CD4-positive, alpha-beta T cell treated with Interleukin-17A for 1 hour (primary cell): ENCODE measurements at places on chromosomes 3 and 15.

DNA sequence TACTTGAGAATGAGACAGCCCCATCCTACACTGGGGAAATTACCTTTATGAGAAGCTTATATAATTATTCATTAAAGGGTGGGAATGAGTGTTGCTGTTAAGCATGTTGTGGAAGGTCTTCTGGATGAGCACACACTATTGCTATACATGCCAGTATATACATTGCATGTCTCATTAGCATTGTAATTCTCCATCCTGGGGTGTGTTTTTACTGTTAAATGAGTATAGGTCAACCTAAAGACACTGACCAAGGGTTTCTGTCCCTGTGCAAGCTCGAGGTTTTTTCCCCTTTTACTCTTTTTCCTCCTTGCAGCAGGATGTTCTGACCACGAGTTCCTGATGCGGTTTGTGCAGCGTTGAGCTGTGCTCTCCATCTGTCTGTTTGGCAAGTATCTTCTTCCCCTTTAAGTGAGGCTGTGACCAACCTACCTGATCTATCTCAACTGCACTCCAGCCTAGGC, 7.2 kb upstream of the IVD start:
- peak; percentile 21 for DNase-seq

- DNase-seq: no peak
Observed at GRCh38 chr3:106428565-106428994, 559.8 kb upstream of the CBLB start.

- no peak for DNase-seq
Observed at GRCh38 chr15:64847016-64847415, 5.3 kb downstream of the PLEKHO2 start.

GRCh38 chr3:39573392-39573791, 105.9 kb downstream of the MOBP start:
- no peak for DNase-seq

- peak; percentile 51 for DNase-seq
Observed at GRCh38 chr15:68930268-68931022, at the start of gene SPESP1. TSS of gene SPESP1 (plus strand) at chr15:68930525. CDS start at chr15:68930654, 129 bp downstream.

- DNase-seq: no peak
Observed at GRCh38 chr3:141690431-141691072, 47.5 kb upstream of the RNF7 start.

- DNase-seq: no peak
Observed at GRCh38 chr3:129535075-129535474, 6.6 kb downstream of the RHO start.

DNA sequence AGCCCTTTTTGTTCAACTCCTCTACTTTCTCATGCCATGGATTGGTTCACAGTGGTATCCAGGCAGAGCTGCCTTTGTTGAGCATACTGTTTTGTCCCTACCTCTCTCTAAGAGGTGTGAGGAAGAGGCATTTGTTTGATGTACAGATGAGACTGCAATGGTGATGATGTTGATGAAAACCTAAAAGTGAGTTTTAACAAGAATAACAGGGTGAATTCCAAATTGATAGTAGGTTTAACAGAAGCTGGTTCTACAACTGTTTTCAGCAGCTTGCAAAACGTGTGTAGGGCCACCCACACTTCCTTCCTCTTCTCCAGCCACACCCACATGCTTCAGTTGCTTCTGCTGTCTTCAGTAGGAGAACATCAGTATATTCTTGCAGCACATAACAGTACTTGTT, 10.2 kb downstream of the SNRK start:
- DNase-seq: peak; percentile 85

- DNase-seq: no peak
Observed at GRCh38 chr3:176789281-176789705, 408.0 kb downstream of the TBL1XR1 start.

DNA sequence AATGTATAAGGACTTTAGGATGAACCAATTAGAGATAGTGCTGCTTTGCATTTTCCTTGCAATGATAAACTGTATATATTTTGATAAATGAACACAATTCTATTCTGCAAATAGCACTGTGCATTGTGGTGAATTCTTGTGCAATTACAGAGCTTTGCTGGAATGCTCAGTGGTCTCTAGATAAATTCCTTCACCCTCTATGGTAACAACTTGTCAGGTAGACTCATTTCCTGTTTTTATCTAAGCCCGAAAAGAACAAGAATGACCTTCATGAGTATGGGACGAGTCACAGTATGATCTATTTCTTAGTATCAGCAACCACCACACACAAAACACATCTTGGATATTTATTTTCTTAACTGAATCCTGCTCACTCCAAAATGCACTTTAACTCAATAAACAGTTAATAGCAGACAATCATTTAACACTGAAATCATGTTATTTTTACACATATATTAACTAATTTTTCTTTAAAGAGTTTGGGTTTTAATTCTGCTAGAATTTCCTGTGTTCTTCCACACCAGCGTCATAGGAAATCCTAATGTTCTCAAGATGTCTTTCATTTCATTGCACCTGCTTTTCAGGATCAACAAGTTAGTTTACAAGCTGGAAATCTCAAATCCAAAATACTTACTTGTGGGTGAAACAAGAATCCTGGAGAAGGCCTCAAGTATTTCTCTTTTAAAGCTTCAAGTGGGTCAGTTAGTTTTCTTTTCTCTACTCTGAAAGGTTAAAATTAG, 551.2 kb downstream of the MECOM start:
- no peak for DNase-seq

GRCh38 chr15:45449916-45450867, 71.8 kb upstream of the GATM start:
- DNase-seq: no peak

- DNase-seq: no peak
Observed at GRCh38 chr15:61459785-61460707, 230.9 kb upstream of the RORA start.

GRCh38 chr15:67047149-67047661, 18.2 kb upstream of the SMAD3 start:
- no peak for DNase-seq

DNA sequence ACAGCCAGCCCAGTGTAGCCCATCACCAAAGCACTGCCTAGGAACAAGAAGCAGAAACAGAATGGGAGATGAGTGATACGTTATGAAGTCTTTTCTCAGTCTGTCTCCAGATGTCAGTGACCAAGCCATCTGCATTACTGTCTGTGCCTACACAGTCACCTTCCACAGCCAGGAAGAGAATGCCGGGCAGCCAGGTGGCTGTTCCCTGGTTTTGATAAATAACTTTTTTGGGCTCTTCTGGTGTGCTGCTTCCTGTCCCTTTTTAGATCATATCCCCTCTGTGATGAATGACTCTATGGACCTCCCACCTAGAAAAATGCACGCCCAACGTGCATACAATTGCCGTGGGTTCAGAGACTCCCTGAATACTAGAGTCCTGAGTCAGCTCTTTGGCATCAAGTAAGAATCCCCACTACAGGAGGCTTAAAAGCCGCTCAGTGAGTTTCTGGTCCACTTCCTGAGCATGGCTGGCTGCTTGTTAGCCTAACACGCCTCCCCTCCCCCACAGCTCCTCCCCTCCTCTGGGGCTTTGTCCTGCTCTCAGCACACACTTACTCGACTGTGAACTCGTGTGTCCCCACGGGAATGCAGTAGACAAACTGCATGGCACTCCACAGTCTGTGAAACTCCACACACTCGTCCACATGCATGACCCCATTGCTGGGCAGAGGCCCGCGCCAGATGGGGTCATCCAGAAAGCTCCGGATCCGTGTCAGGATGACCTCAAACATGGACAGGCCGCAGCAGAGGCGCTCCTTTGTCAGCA, 34.7 kb downstream of the NIPA2 start:
- no peak for DNase-seq

- no peak for DNase-seq
Observed at GRCh38 chr3:20246662-20247061, 60.7 kb upstream of the SGO1 start.

- no peak for DNase-seq
Observed at GRCh38 chr3:78858910-78859309, 908.9 kb downstream of the ROBO1 start.

DNA sequence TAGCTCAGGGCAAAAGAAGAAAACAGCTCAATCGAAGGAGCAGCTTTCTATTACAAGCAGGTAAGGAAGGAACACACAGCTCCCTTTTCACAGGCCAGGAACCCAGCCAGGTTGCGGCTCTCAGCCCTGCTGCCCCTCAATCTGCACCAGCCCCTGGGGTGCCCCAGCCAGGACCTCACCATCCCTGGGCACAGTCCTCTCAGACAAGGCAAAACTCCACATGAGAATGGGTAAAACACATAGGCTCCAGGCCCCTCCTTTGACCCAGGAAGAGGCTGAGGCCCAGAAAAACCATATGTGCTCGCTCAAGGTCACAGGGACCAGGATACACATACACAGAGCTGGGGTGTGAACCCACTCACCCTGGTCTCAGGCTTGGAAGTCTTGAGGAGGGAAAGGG, 178.7 kb upstream of the TLE3 start:
- DNase-seq: no peak

DNA sequence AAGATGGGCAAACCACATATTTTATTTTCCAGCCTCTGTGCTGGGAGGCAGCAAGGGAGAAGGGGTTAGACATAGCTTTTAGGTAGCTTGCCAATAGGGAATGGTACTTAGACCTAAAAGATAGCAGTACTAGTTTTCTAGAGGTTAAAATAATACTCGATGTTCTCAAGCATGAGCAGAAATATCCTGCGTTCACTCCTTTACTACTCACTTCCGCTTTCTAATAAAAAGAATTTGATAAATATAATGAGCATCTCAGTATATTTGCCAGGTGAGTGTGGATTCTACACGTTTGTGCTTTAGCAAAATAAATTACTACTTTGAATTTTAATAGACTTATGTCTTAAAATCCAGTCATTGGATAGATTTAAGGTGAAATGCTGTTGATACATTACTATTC, 39.4 kb upstream of the CD47 start:
- DNase-seq: no peak

GRCh38 chr3:44870375-44871061, 3.9 kb upstream of the TGM4 start:
- DNase-seq: no peak

- DNase-seq: no peak
Observed at GRCh38 chr15:40420071-40420713, 14.6 kb downstream of the IVD start.

DNA sequence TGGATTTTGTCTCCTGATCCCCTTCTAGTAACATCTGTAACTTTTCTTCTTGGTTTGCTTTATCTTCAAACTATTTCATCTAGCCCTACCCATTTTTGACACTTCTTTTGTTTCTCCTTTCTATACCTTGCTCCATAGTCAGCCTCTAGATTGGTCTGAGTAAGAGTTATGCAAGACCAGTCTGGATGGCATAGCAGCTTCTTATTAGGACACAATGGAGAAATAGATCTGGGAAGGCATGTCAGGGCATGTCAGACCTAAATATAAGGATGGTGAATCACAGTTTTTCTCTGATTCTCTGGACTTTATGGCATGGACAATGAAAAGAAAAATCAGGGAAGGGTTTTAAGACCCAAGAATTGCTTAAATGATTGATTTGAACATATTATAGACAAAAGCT, 452.5 kb downstream of the RAP2B start:
- no peak for DNase-seq

GRCh38 chr3:36890261-36890660, 54.6 kb downstream of the TRANK1 start:
- DNase-seq: no peak

DNA sequence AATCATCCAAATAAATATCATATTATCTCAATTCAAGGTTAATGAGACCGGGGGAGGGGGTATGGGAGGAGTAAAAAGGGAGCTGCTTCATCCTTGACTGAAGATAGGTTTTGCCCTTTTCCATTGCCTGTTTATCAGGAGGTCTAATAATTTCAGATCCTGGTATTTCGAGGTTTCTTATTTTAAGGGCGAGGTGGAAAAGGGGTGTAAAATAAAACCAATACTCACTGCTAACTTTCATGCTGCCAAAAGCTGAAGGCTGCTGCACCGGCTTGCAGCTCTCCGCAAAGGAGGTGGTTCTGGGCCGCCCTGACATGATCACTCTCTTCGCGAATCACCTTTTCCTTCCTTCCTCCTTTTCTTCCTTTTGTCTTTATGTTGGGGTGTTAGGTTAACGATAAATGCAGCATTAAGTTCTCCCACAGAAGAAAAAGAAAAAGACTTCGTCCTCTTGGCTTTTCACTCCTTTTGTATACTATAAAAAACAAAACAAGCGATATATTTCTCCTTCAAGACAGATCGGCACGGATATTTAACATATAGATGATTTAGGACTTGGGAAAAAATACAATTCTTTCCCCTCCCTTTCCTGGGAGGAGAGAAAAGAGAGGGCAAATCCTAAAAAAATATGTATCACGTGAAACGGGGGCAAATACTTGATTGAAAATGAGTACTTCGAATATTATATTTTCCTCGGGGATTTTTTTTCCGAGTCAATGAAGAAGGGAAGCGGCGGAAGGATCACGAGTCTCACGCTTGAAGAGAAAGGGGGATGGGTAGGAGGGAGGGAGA, 932 bp downstream of the GSK3B start:
- DNase-seq: peak; percentile 23

GRCh38 chr15:83928392-83928734, 274.4 kb downstream of the ADAMTSL3 start:
- DNase-seq: no peak

GRCh38 chr3:159807137-159808040, 181.2 kb upstream of the IL12A start:
- DNase-seq: no peak

DNA sequence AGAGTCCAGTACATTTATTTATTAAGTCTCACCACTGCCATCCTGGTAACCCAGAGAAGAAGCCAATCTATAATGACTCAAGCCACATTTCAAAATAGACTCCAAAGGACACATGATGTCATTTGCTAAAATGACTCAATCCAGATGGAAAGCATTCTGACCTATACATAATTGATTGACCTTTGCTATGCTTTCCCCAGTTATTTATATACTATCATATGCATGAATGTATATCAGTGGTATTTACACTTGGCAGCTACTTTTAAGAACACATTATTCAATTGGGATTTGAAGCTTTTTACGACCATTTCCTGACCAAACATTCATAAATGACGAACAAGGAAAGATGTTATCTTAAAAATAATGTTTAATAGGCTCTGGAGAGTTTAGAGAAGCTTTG, 297.2 kb downstream of the FHIT start:
- DNase-seq: no peak

DNA sequence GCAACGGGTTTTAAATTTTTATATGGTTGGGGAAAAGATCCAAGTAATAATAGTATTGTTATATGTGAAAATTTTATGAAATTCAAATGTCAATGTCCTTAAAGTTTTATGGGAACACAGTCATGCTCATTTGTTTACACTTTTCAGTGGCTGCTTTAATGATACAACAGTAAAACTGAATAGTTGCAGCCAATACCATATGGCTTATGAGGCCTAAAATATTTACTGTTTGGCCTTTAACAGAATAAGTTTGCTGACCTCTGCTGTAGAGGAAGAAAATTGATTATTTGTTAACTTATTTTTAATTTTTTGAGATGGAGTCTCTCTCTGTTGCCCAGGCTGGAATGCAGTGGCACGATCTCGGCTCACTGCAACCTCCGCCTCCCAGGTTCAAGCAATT, 44.7 kb downstream of the USP50 start:
- DNase-seq: no peak

GRCh38 chr3:10926811-10927521, 65.6 kb upstream of the SLC6A1 start:
- no peak for DNase-seq
